ENCODE measurements at places on chromosomes 2 and 18. TPM values are rescaled to one million over a fixed set of nuclear protein-coding genes. Genes with fewer than 3 reads are reported as not detected.

Gene ERFE
- polyA plus RNA-seq, result 34.0 TPM

Gene PAX8
- polyA plus RNA-seq, result 2.4 TPM

Gene TFCP2L1
- polyA plus RNA-seq, result 11.5 TPM

Gene TEKT4
- polyA plus RNA-seq, result not detected

Gene C1GALT1C1L
- polyA plus RNA-seq, result not detected

Gene C2orf92
- polyA plus RNA-seq, result 2.0 TPM

Gene CTNNA2
- 44.8 TPM for polyA plus RNA-seq

Gene TRAF3IP1
- polyA plus RNA-seq, result 7.9 TPM

Gene LYPD6B
- 0.22 TPM for polyA plus RNA-seq

Gene FEV
- 5.9 TPM for polyA plus RNA-seq

Gene MDH1B
- 3.3 TPM for polyA plus RNA-seq

Gene KCNG3
- polyA plus RNA-seq, result 0.41 TPM

Gene CASP10
- 1.1 TPM for polyA plus RNA-seq

Gene RNF138
- 14.9 TPM for polyA plus RNA-seq

Gene ITGB6
- not detected for polyA plus RNA-seq

Gene DSC1
- not detected for polyA plus RNA-seq

Gene TCF23
- not detected for polyA plus RNA-seq

Gene SDC1
- polyA plus RNA-seq, result 17.5 TPM

Gene FBXO36
- 2.5 TPM for polyA plus RNA-seq

Gene SERPINB8
- 3.4 TPM for polyA plus RNA-seq

Gene FAM168B
- polyA plus RNA-seq, result 80.9 TPM

Gene LRP2
- polyA plus RNA-seq, result 8.2 TPM

Gene LDAH
- polyA plus RNA-seq, result 9.1 TPM

Gene ABCG8
- not detected for polyA plus RNA-seq

Gene SOCS6
- polyA plus RNA-seq, result 3.3 TPM

Gene SCN3A
- 10.8 TPM for polyA plus RNA-seq

Gene SPEG
- polyA plus RNA-seq, result 26.3 TPM

Gene CKAP2L
- polyA plus RNA-seq, result 11.8 TPM

Gene SRD5A2
- not detected for polyA plus RNA-seq

Gene RAB27B
- 0.17 TPM for polyA plus RNA-seq

Gene DSG2
- 0.19 TPM for polyA plus RNA-seq

Gene APOB
- polyA plus RNA-seq, result 0.07 TPM

Gene FAM110C
- polyA plus RNA-seq, result 1.3 TPM
